NCI-H345 (cell line): ENCODE measurements at places on chromosomes 6 and 20.
A peak's percentile ranks its signal among the peaks of the same experiment; 100 is the strongest.

DNA sequence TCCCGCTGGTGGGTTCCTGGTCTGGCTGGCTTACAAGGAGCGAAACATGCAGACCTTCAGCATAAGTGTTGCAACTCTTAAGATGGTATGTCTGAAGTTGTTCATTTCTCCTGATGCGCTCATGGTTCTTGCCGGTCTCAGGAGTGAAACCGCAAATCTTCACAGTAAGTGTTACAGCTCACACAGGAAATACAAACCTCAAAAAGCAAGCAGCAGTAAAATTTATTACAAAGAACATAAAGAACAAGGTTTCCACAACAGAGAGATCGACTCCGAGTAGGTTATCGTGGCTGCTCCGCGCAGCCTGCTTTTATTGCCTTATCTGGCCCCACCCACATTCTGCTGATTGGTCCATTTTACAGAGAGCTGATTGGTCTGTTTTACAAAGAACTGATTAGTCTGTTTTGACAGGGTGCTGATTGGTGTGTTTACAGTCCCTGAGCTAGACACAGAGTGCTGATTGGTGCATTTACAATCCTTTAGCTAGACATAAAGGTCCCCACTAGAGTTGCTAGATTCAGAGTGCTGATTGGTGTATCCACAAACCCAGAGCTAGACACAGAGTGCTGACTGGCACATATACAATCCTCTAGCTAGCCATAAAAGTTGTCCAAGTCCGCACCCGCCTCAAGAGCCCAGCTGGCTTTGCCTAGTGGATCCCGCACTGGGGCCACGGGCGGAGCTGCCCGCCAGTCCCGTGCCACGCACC is 39.2 kb downstream of the TRIM27 start:
- peak; percentile 75 for DNase-seq

- DNase-seq = no peak
Measured at GRCh38 chr6:130776287-130776925, 50.8 kb upstream of the SMLR1 start.

DNA sequence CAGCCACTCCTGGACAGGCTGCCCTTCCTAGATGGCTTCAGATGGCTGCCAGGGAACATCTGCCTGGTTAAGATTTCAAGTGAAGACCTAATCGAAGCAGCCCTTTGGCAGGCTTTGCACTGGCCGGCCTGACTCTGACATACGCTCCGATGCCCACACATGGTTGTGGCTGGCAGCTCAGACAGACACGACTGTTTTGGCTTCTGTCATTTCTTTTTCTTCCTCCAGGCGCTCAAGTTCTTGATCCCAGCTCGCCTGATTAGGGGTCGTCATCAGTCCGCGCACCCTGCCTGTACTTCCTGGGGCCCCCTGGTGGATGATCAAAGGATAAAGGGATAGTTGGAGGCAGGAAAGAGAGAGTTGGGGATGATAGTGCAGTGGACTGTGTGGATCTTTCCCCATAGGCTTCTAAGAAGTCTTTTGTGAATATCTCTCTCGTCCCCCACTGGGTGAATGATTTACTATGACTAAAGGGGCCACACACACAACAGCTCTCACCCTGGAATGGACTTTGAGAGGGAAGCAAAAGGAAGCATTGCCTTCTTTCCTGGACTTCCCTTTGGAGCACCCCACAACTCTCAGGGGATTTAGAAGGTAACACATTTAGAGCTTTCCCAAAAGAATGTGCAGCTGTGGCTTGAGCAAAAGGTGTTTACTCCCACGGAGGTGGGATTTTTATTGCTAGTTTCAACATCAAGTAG is 21.4 kb upstream of the TRAM2 start:
- DNase-seq = no peak

GRCh38 chr6:68868646-68869045 is 233.6 kb downstream of the ADGRB3 start:
- DNase-seq = no peak

GRCh38 chr20:23623666-23624323 is 14.0 kb downstream of the CST3 start:
- no peak for DNase-seq

GRCh38 chr20:63037669-63038268 is 31.0 kb upstream of the BHLHE23 start:
- DNase-seq = no peak

GRCh38 chr6:157107915-157108651 is 215.2 kb downstream of the TMEM242 start:
- peak; percentile 51 for DNase-seq

DNA sequence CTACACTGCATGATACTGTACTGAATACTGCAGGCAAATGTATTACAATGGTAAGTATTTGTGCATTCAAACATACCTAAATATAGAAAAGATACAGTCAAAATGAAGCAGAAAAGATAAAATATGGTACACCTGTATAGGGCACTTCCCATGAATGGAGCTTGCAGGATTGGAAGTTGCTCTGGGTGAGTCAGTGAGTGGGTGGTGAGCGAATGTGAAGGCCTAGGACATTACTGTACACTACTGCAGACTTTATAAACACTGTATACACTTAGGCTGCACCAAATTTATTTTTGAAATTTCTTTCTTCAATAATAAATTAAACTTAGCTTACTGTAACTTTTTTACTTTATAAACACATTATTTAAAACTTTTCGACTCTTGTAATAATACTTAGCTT is 213.1 kb downstream of the ATXN1 start:
- DNase-seq = no peak

DNA sequence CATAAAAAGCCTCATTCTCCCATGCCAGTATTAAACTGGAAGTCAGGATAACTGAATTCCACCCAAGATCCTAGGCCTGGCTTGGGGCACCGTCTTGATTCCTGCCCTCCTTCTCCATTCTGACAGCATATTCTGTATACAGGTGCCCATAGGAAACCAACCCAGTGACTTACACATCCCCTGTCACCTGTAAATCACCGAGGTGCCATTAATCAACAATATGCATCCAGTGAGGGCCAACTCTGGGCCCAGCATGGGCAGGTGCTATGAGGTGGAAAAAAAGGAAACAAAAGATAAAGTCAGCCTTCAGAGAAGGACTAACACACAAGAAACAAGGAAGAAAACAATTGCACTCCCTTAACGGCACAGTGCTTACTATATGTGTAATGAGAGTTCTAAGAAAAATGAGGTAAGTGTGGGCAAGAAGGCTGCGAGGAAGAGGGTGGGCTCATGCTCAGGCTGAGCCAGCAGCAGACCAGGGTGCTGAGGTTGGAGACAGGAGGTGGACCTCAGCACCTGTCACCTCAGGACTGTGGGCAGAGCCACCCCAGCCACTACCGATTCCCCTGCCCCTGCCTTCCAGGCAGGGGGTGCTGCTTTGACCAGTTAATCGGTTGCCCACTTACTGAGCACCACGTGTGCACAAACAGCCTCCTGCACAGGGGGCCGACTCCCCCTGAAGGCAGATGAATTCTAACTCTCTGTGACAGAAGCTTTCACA is 105.9 kb downstream of the TRERF1 start:
- no peak for DNase-seq

- DNase-seq = no peak
Measured at GRCh38 chr6:152316024-152316423, 321.1 kb downstream of the SYNE1 start.

GRCh38 chr20:982754-983153 is 19.4 kb downstream of the RSPO4 start:
- no peak for DNase-seq

DNA sequence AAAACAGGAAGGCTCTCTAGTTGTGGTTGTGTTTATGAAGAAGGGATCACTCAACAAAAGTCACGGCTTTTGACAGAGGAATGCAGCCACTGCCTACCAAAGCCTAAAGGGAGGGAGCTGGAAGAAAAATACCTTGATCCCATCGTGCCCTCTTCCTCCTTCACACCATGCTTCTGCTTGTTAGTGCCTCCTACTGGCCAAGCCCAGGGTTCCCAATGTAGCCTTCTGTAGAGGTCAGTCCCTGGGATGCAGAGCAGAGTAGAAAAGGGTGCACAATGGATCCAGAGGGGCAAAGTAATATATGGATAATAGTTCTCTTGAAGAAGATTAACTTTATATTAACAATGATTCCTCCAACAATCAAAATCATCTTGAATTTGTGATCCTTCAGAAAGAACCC is 293.5 kb upstream of the FERMT1 start:
- no peak for DNase-seq

DNA sequence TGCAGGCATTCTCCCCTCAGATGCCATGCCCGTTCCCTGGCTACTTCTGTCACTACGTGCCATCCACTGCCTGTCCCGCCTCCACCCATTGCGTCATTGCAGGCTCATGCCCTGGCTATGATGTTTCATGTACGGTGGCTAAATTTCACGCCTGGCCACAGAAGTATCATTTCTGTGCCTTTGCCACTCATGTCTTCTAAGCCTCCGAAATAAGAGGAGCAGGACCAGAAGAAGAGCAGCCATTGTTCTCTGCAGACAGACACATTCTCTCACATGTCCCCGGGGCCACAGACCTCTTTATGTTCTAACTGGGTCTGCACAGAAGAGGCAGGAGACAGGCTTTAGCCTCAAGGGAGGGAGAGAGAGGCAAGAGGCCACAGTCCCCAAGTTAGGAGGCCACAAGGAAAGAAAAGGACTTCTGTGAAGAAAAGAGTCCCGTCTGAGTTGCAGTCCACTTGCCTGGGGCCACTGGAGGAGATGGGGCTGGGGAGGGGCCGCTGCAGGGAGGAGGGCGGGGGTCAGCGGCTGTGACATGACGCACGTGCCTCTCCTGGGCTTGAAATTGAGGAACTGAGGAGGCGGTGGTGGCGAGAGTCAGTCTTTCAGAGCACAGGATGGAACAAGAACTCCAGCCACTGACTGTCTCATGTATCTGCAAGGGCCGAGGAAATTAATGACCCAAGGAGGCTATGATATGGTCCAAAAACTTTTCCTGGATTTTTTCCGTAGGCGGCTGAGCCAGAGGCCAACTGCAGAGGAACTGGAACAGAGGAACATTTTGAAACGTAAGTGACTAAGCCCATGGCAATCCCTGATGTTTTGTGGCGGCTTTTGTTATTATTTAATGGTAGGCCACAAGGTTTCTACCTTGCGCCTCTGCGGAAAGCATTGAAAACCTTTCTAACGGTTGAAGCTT is 55.9 kb downstream of the TBC1D7 start:
- DNase-seq = no peak

- DNase-seq = no peak
Measured at GRCh38 chr6:12265791-12266190, 24.4 kb upstream of the EDN1 start.

DNA sequence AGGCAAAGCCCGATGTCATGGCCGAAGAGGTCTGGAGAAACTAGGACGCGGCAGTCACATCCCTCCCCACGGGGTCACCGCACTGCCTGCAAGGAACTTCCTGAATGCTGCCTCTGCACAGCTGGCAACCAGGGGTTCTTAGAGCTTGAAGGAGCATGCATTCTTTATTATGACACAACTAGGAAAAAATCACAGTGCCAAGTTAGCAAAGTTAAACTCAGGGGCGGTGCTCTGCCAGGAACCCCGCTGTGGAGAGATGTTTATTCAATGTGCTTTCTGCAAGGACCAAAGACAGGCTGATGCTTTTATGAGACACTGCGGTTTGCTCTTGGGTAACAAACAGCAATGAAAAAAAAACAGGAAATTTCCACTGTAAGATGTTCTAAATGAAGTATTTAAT is 287.3 kb upstream of the FOXQ1 start:
- no peak for DNase-seq

DNA sequence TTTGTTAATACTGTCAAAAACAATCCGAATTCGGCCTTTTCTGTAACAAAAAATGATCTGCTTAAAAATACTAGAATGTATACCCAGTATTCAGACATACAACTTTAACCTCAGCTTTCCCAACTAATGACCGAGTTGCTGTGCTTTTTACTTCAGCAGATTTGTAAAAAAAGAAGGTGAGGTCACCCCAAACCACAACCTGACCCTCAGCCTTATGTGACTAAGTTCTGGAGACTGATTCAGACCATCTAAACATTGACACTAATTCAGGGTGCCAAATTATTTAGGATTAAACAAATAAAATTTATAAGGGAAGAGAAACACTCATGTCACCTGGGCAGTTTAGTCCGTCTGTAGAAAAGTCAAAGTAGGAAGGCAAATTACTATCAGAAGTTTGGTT is 7.7 kb downstream of the CCN6 start:
- no peak for DNase-seq

DNA sequence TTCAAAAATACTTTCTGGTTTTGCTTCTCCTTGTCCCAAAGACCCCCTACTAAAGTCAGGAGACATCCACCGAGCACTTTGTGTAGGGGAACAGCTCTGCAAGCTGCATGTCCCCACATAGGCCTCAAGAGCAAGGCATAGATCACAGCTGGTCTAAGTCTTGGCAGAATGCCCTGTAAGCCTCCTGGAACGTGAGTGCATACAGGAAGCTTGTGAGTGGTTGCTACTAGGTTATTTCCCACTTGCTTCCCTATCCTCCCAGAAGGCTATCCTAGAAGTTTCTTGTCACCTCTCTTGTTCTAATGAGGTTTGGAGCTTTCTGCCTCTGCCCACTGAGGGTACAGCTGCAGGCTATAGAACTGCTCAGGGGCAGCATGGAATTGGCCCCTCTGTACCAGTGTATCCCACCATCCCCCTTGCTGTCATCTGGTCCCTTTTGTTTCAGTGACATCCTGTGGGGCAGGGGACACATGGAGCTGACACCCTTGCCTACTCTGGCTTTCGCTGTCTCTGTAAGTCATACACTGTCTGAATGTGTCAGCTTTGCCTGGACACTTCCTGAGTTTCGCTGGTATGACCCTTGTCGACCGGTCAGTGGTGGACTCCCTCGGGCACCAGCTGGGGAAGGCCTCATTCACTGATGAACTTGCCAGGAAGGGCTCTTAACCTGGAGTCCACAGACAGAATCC is 35.6 kb upstream of the KCNK16 start:
- peak; percentile 75 for DNase-seq

DNA sequence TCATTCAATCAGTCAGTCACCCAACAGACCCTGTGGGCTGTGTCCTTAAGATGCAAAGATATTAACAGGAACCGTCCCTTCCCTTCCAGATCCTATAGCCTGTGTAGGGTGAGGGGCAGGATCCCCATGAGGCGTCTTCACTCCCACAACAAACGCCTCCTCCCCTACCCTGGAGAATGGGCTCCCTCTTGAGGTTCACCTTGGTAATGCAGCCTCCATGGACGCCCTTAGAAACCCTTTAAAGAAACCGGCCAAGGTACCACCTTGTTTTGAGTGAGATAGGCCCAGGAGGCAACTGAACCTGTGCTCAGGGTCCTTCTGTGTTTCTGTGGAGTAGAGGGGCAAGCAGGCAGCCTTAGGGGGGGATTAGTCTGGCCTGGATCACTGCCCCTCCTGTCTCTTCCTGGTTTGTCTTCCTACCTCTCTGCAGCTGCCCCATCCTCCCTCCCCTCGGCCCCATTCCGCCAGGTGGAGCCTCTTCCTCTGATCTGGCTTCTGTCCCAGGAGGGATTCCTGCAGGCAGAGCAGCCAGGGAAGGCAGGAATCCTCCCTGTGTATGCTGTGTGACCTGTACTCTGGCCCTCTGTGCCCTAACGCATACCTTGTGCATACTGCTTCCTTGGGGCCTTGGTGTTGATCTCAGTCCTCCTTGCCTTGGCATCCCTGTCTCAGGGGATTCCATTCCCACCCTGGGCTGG is 6.6 kb upstream of the GUCA1A start:
- DNase-seq = peak; percentile 78
